ENCODE measurements at places on chromosomes 13 and 19. TPM values are rescaled to one million over a fixed set of nuclear protein-coding genes. Genes with fewer than 3 reads are reported as not detected.
A peak's percentile ranks its signal among the peaks of the same experiment; 100 is the strongest.

The ZNF586 gene
- polyA plus RNA-seq: 6.0 TPM

The ADGRE3 gene
- not detected for polyA plus RNA-seq

The NBEA gene
- 3.0 TPM for polyA plus RNA-seq

DNA sequence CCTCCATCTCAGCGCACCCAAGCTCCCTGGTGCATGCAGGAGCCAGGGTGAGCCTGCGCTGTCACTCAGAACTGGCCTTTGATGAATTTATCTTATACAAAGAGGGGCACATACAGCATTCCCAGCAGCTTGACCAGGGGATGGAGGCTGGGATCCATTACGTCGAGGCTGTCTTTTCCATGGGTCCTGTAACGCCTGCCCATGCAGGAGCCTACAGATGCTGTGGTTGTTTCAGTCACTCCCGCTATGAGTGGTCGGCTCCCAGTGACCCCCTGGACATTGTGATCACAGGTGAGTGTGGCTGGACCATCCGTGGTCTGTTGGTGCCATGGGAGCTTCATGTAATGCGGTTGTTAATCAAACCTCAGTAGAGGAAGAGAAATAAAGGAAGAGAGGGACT lies 33.0 kb downstream of the LAIR2 start:
- no peak for DNase-seq

DNA sequence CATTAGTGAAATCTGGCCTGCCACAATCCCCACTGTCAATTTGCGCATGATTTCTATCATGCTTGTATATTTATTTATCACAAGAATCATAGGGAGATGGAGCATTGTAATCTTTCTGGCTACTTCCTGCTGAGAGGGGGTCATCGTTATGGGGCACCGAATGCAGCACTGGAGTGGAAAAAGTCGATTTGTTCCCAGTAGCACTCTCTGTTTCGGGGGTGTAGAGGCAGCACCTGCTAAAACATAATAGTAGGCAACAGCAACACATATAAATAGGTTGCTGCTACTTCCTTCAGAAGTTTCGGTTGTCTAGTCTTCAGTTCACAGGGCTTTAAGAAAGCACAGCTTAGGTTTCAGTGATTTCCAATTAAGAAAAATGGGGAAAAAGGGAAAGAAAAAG lies 23.4 kb upstream of the CEACAM21 start:
- DNase-seq: no peak

GRCh38 chr13:87671031-87671752 lies at the start of gene SLITRK5:
Gene SLITRK5 (plus strand): TSS chr13:87671371. CDS start chr13:87675389, 4,018 bp downstream.
- peak; percentile 52 for DNase-seq

DNA sequence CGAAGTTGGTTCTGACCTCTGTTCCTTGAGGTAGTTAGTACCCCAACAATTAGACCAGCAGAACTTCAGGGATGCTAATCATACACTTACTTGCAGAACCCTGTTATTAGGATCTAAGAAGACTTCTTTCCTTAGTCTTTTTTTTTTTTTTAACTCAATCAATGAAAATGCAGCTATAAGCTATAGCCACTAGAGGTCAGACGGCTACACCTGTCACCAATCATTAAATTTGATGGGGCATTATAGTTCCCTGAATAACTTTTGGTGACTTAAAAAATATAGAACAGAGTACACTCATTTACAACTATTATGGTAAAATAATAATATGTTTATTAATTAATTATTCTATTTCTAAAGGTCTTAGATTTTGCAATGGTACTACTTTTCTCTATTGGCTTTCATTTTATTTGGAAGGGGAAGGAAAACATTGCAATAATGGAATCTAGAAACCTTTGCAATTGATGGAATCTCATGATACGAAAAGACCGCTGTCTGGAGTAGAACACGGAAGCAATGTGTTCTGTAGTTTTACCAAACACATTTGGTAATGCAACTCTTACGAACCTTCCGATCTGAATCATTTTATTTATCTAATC lies 483.2 kb downstream of the DIAPH3 start:
- DNase-seq: peak; percentile 41

GRCh38 chr19:42519108-42519507 lies 9.2 kb downstream of the CEACAM1 start:
- DNase-seq: no peak

DNA sequence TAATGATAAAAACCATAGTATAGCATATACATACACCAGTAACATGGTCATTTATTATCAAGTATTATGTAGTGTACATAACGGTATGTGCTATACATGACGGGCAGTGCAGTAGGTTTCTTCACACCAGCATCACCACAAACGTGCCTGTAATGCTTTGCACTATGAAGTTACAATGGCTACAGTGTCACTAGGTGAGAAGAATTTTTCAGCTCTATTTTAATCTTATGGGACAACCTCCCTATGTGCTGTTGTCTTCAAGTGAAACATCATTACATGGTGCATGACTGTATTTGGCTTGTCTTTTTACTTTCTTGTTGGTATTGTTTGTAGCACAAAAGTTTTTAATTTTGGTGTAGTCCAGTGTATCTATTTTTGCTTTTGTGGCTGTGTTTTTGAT lies 18.7 kb downstream of the CDK8 start:
- DNase-seq: no peak

GRCh38 chr19:41328157-41328841 lies 18.3 kb downstream of the CCDC97 start:
- DNase-seq: peak; percentile 54

GRCh38 chr13:105327581-105328126 lies 1207.8 kb downstream of the EFNB2 start:
- no peak for DNase-seq

- DNase-seq: peak; percentile 51
These were observed 457.4 kb downstream of the DIAPH3 start for GRCh38 chr13:59706101-59706976.

DNA sequence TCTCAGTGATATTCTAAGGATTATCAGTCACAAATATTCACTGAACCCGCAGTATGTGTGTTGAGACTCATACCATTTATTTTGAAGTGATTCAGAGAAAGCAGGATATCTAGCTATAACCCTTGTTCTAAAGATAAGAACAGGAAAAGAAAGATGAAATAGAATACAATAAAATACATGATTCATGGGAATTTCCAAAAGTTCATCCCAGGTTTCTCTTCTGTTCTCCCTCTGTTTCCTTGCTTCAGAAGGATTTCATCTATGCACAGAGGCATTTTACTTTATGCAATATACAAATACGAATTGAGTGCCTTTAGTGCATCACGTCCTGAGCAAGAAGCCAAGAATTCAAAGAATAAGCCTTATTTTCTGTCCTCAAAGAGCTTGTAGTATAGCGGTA lies 274.4 kb upstream of the GPC6 start:
- DNase-seq: no peak
